ENCODE measurements at places on chromosomes 1 and 21.

DNA sequence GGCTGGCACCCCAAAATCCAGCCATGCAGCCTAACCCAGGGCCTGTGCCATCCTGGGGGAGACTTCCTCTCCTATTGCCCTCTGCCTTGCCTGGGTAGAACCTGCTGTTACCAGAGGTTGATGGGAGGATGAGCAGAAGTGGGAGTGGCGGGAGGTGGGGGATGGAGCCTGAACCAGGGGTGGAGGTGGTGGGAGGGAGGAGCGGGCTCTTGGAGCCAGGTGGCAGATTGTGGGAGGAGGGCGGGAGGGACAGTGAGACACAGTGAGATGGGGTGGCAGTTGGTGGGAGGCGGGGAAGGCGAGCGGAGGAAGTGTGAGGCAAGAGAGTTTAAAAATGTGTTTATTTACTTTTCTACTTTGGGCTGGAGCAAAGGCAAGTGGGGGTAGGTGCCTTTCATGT is 87.3 kb downstream of the KCNJ6 start:
- no peak for DNase-seq

DNA sequence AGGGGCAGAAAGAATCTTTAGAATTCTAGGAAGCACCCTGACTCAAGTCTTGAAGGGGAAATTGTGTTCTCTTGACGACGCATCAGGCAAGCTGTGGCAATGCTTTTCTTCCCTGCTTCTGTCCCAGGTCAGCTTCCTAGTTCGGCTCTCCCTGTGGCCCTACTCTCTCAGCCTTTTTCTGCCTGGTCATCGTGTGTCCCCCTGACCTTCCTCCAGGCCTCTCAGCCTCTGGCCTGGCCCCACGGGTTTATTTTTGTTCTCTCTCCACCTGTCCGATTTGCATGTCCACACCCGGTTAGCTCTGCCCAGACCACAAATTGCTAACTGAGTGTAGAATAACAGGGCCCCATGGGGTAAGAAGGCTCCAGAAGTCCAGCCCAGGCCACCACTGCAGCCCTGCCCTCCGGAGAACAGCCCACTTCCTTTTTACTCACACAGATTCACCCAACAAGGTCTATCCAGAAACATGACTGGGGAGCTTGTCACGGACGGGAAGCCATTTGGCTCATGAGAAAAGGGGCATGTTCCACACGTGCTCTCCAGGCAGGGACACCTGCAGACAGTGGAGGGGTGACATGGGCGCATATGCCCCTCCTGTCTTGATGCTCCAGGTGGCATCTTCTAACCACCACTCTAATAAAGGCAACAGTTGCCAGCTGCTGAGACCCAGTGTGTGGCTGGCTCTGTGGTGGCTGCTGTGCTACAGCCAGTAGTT is 9.8 kb downstream of the KCNN3 start:
- DNase-seq: no peak

- DNase-seq: no peak
Observed at GRCh38 chr1:69570356-69570755, 2.6 kb downstream of the LRRC7 start.

DNA sequence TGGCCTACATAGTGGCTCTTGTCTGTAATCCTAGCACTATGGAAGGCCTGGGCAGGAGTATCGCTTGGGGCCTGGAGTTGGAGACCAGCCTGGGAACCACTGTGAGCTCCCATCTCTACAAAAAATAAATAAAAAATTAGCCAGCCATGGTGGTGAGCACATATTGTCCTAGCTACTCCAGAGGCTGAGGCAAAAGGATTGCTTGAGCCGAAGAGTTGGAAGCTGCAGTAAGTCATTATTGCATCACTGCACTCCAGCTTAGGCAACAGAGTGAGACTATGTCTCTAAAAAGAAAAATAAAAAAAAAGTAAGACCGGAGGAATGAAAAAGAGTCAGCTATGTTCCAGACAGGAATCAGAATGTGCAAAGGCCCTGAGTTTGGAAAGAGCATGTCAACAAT is 115.3 kb downstream of the CYYR1 start:
- no peak for DNase-seq

GRCh38 chr1:184827600-184828368 is 73.1 kb upstream of the EDEM3 start:
- no peak for DNase-seq

GRCh38 chr1:174890024-174890423 is 109.7 kb upstream of the CACYBP start:
- no peak for DNase-seq

GRCh38 chr1:147534386-147534785 is 6.9 kb upstream of the BCL9 start:
- DNase-seq: no peak

- peak; percentile 54 for DNase-seq
Observed at GRCh38 chr1:36306210-36306901, at the start of gene SH3D21. TSS of gene SH3D21 (plus strand) at chr1:36306368. CDS start at chr1:36306421, 53 bp downstream.

- no peak for DNase-seq
Observed at GRCh38 chr1:226185141-226186036, 1.2 kb downstream of the ACBD3 start.

- DNase-seq: no peak
Observed at GRCh38 chr1:39865762-39866161, 17.5 kb downstream of the TRIT1 start.

- peak; percentile 97 for DNase-seq
Observed at GRCh38 chr1:45583264-45583665, 576 bp upstream of the NASP start.

DNA sequence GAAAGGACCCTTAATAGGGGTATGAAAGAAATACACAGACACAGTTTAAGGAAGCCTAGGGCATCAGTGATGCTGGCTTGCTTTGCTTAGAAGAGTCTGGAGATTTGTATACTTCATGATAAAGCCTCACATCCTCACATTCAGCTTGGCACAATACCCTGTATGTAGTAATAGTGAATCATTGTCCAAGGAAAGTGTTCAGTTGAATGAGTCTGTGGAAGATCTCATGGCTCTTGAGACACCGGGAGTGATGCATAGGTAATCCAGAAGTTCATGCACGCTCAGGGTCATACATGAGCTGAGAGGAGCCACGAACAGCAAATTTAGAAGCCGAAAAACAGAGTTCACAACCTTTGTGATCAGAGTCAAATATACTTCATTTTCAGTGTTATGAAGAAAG is 537.2 kb upstream of the TMPRSS15 start:
- DNase-seq: no peak

GRCh38 chr1:198771563-198772153 is 132.8 kb downstream of the PTPRC start:
- DNase-seq: no peak

- DNase-seq: no peak
Observed at GRCh38 chr1:93845538-93846205, 33.3 kb downstream of the DNTTIP2 start.

DNA sequence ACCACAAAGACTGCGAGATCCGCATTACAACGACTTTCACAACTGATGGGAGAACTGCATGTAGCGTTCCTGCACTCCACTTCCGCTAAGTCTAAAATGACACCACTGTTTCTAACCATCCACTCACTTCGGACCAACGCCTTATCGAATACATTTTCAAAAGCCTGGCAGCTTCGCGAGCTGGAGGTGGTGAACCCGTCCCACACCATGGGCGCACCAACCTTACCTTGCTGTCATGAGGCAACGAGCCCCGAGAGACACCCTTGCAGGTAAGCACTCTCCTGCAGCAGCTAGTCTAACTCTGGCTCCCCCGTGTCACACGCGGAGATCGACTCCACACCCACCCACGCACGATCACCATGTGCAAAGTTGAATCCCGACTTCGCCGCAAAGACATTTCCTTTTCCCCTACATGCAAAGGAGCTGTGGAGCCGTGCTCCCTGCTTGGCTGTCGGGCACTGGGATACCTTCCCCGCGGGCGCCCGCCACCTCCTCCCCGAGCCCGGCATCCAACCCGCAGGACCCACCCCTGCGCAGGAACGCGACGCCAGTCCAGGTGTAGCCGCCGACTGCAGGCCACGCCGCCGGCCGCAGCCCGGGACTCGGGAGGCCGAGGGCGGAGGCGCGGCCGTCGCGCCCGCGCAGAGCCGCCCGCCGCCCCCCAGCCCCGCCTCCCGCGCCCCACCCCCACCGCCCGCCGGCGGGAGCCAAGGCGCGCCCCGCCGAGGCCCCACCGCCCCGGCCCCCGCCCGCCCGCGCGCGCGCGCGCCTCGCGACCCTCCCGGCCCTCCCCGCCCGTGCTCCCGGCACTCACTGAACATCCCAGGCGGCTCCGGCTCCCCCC is 629 bp downstream of the TAF5L start:
- DNase-seq: peak; percentile 14

DNA sequence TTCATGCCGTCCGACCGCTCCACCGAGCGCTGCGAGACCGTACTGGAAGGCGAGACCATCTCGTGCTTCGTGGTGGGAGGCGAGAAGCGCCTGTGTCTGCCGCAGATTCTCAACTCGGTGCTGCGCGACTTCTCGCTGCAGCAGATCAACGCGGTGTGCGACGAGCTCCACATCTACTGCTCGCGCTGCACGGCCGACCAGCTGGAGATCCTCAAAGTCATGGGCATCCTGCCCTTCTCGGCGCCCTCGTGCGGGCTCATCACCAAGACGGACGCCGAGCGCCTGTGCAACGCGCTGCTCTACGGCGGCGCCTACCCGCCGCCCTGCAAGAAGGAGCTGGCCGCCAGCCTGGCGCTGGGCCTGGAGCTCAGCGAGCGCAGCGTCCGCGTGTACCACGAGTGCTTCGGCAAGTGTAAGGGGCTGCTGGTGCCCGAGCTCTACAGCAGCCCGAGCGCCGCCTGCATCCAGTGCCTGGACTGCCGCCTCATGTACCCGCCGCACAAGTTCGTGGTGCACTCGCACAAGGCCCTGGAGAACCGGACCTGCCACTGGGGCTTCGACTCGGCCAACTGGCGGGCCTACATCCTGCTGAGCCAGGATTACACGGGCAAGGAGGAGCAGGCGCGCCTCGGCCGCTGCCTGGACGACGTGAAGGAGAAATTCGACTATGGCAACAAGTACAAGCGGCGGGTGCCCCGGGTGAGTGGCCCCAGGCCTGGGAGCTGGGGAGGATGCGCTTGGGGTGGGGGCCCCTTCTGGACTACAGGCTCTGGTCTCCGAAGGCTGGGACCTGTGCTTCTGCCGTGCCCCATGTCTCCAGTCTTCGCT is 1.1 kb downstream of the SKI start:
- DNase-seq: peak; percentile 66

GRCh38 chr1:20223551-20224419 is 37.5 kb upstream of the PLA2G2C start:
- DNase-seq: no peak

GRCh38 chr1:245431706-245432105 is 276.9 kb downstream of the KIF26B start:
- DNase-seq: no peak

GRCh38 chr1:78651241-78651640 is 1.6 kb downstream of the IFI44 start:
- DNase-seq: peak; percentile 45

DNA sequence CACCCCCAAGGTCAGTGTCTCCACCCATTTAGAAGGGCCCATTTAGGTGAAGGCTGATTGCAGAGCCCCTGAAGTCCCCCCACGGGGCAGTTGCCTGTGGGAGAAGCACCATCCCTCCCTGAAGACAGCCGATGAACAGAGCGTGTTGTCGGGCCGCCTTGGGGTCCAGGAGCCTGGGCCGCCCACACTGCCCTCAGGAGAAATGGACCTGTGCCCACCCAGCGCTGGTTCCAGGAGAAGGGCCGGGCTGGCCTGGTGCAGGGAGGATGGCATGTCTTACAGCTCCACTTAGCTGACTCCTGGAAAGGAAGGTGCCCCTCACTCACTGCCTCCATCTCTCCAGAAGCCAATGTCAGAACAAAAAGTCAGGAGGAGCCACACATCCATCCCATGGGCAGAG is 252.7 kb upstream of the VAMP3 start:
- DNase-seq: no peak

DNA sequence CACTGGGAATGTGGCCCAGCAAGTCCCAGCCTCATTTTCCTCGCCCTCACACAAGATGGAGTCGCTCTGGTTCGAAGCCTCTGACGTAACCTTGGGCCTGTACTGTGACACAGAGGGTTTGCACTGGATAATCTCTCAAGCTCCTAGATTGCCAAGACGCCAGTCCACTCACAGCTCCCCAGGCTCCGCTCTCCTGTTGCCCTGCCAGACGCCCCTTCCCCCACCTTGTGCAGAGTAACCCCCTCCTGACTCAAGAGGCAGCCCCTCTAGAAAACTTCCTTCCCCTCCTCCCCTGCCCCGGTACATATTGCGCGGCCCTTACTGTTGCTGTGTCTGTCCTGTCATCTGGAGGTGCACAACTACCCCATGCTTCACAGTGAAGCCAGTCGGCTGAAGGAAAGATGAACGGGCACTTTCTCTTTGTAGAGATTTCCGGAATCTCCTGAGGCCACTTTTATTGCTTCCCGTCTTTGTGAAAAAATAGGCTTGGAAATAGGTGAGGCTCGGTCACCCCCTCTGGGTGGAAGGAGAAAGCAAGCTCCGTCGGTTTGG is 981 bp upstream of the KIAA1614 start:
- no peak for DNase-seq

DNA sequence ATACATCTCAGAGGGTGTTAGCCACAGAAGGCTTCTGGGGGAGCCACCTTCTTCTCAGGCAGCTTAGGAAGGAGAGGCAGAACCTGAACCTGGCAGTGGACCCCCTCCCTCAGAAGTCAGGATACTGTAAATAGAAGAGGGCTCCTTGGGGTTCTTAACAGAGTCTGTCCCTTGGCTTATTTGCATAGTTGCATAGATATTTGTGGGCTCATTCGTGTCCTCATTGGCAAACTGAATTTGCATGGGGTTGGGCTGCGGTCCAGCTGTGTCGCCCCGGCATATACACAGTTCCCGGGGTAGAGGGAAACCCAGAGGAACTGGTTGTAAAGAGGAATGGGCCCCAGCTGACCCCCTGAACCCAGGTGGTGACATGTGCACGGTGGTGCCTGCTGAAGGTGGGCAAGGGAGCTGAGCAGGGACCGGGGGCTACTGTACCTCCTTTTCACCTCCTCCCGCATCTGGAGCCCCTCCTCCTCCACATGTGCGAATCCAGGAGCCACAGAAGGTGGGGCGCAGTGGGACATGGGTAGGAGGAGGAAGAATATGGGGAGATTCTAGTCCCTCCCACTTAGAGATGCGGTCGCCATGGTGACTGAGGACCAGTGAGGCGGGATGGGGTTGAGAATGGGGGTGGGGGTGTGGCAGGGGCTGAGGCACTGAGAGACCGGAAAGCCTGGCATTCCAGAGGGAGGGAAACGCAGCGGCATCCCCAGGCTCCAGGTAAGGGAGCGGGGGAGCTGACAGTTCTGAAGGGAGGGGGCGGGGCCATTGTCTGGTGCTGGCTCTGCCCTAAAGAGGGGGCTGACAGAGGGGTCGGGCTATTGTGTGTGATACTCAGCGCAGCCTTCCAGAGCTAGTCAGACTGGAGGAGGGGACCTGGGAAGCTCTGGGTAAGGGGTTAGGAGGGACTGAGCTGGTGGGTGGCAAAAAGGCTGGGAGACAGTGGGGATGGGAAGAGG is 3.7 kb upstream of the SEMA4A start:
- DNase-seq: no peak

DNA sequence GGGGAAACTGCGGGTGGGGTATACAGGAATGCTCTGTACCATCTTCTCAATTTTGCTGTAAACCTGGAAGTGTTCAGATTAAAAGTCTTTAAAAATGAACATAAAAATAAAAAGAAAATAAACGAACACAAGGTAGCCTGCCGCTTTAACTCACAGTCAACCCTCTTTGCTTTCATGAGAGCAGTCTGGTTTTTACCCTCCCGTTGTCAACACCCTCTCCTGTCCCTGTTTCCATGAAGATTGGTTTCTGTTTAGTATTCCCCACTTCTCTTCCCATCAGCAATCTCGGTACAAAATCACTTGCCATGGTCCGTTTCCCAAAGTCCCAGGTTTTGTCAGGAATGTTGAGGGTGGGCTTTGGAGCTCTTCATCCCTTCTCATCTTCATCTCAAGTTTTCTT is 28.8 kb downstream of the MT1HL1 start:
- DNase-seq: no peak
